NCI-H460 (cell line): ENCODE measurements at places on chromosomes 4 and X.

DNA sequence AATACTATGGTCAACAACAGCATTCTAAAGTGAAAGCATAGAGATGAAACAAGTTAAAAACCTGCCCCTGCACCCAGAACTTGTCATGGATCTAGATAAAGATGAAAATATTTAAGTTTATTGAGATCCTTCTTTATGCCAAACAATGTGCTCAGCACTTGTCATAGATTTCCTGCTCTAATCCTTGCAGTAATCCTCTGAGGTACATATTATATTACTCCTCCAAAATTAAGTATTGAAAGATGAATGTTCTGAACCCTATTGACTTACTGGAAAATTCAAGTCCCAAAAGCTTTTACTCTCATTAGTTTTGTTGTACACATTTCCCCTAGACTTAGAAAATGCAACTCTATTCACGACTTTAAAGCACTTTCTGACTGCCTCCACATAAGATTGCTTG lies 35.6 kb downstream of the CAMK2D start:
- DNase-seq, result no peak

DNA sequence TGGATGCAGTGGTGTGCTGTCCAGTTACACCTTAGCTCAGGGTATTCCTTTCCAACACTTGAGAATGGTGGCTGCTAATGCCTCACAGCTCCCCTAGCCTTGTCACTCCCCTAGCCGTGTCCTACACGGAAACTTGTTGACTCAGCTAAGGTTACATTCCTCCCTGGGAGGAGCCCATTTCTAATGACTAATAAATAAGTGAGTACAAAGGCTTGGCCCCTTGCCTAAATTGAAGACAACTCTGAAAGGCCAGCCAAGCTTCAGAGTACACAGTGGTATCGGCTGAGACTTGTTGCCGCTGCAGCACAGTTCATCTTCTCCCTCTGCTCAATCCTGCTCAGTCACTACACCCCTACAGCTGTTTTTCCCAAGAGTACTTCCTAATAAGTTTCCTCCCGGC lies 21.2 kb upstream of the SLC25A31 start:
- no peak for DNase-seq

DNA sequence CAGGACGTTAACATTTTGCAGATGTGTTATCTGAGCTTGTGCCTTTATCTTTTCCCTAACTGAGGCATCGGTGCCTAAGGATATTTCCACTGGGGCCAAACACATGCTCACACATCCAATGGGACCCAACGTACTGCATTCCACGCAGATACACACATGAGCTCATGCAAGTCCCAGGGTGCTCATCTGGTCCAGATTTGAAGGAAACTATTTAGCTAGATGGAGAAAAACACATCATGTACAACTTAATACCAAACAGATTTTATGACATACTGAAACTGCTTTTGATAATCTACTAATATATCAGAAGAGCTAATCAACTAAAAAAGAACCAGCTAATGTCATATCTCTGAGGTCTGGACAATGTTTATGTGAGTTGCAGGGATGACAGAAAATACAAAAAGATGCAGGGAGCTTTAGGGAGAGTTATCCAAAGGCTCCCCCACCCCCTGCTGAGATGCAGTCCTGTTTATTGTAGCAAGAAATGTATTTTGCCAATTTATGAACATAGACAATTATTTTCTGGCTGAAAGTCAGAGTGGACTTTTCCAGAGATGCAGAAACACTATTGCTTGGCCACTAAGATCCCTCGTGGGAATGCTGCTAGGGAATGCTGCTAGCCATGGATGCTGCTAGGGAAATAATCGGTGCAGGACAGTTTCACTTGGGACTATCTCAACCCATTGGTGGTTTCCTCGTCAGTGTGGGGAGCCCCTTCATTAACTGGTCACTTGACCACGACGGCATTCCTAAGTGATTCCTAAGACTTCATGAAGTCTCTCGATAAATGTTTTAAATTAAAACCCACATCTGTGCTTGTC lies 172.8 kb downstream of the SMIM20 start:
- DNase-seq, result no peak

DNA sequence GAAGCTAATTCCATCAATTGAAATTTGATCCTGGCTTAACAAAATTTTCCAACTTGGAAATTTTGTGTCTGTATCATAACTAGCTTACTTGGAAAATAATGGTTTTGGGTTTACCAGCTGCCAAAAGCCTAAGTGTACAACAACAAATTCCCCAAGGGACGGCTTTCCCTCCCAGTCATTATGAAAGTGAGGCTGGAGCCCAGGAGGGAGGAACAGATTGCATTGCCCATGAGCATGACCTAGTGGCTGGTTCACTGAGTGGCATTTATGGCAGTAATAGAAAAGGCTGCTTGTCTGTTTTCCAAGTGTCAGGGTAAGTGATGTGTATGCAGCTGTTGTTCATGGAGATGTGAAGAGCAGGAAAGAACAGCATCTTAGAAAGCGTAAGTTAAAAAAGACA lies 70.8 kb upstream of the HHIP start:
- DNase-seq, result no peak

- DNase-seq, result no peak
These were observed 7.7 kb downstream of the CPZ start for GRCh38 chr4:8600266-8600665.

DNA sequence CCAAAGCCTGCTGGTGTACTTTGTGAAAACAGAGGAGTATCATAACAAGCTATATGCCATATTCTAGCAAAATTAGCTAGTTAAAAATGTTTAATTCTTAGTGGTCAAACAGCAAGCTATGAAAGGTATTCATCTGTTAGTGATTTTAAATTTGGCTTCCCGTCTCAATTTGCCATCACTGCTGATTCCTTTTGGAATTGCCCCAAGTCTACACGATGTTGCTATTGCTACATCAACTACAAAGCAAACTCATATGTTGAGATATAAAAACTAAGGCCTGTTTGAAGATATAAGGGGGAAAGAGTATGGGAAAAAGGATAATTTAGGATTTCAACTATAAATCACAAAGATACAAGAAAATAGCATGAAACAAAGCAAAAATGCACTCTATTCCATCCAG lies 146.1 kb downstream of the COL25A1 start:
- DNase-seq, result no peak

DNA sequence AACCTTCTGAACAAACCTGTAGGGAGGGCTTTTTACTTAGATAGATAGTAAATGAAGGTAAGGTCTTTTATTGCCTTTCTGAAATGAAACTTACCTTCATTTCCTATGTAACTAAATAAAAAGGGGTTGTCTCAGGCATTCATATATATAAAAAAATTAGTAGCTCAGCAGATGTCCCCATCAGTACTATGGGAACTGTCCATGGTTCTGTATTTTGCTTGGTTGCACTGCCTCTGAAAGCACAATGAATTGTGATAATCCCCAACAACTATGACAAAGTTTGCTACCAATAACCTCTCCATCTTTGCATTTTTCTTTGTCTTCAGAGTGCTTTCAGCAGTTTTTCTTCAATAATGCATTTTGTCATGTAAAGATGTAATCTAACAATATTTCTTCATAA lies 222.4 kb downstream of the SLIT2 start:
- no peak for DNase-seq

- DNase-seq, result no peak
These were observed 30.7 kb upstream of the SPANXN4 start for GRCh38 chrX:142994988-142995387.

- peak; percentile 60 for DNase-seq
These were observed 10.7 kb upstream of the DLG3 start for GRCh38 chrX:70433848-70434351.

- no peak for DNase-seq
These were observed 938.3 kb downstream of the RAB28 start for GRCh38 chr4:12545812-12546211.

DNA sequence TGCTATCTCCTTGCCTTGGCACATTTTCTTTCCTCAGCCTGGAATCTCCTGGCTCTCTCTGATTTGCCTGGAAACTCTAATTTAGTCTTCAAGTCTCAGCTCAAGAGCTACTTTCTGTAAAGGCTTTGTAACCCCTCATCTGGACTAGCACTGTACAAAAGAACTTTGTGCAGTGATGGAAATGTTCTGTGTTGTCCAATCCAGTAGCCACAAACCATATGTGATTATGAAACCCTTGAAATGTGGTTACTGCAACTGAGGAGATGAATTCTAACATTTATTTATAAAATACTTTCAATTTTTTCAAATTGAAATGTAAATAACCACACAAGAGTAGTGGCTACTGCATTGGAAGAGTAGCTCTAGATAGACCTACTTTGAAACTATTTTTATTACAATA lies 66.6 kb upstream of the HS3ST1 start:
- DNase-seq, result no peak

DNA sequence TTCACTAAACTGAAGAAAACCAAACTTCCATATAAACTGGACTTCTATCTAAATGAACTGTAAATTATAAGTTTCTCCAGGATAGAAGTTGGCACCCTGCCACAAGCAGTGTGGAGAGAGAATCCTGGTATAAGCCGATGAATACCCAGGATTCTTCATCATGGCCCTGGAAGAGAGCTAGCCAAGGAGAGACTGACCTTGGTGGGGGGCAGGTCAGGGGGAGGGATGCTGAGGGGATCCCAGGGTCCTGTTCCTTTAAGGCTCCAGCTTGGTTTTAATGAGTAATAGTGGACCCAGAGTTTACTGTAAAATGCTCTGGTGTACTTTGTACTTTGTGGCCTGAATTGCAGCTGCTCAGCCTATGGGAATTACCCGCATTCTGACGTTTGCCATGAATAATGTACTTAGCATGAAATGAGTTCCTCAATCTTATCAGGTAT lies 16.9 kb downstream of the RASSF6 start:
- DNase-seq, result no peak

GRCh38 chr4:5387457-5387856 lies 320.9 kb downstream of the EVC2 start:
- DNase-seq, result no peak

GRCh38 chrX:47749185-47749967 lies 87.3 kb upstream of the ZNF81 start:
- no peak for DNase-seq

- no peak for DNase-seq
These were observed 33.5 kb downstream of the ARSJ start for GRCh38 chr4:113945906-113946305.

DNA sequence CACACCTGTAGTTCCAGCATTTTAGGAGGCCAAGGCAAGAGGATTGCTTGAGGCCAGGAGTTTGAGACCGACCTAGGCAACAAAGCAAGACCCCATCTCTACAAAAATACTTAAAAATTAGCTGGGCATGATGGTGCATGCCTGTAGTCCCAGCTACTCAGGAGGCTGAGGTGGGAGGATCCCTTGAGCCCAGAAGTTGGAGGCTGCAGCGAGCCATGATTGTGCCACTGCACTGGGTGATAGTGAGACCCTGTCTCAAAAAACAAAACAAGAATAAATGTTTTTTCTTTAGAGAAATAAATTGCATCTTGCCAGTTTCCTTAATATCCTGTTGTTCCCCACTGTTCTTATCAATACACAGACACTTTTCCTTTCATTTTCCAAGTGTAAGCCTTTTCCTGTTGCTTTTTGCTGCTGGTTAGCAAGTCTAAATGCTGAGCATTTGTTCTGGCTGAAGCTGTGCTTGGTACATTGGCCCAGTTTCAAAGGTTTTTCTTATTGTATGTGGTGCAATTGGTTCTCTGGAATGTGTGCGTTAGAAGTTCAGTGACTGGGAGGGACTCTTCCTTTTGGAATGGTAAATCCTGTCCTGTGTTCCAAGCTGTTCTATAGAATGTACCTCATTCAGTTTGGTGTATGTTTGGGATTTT lies 98.2 kb downstream of the AFF1 start:
- no peak for DNase-seq

DNA sequence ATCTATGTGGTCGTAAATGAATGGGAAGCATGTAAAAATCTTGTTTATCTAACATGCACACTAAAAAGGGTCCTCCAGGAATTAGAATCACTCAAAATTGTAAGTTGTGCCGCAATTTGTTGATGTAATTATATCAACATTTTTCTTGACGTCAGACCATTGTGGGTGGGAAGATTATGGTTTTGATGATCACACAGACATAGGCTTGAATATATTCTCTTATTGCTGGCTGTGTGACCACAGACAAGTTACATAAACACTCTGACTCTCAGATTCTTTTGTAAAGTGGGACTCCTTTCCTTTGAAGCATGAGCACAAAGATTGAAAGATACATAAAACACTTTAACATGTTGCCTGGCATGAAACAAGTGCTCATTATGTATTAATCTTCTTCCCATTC lies 51.5 kb downstream of the IL1RAPL1 start:
- no peak for DNase-seq

DNA sequence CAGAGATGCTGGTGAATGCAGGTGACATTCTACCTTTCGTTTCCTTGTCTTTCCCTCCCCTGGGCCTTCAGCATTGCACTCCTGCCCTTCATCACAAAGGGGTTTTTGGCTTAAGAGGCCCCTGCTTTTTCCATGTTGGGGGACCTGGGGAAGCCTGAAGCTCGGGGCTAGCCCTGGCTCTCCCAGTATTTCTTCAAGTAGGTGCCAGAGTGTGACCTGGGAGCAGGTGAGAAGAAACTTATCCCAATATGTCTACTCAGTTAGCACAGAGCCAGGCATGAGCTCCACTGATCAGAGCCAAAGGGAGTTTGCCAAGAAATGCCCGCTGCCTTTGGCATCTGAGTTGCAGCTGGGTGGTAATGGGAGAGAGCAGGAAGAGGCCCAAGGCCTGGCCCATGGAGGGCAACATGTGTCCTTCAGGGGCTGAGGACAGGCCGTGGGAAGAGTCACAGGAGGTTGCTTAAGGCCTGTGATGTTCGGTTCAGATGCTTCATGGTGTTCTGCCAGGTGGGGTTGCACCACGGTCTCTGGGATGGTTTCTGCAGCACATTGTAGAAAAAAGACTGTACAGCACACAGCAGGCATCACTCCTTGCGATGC lies 7.6 kb downstream of the PRRG3 start:
- DNase-seq, result no peak

GRCh38 chr4:15756361-15756861 lies 21.7 kb upstream of the CD38 start:
- DNase-seq, result no peak

- peak; percentile 38 for DNase-seq
These were observed 16.3 kb downstream of the KLF8 start for GRCh38 chrX:56248492-56248891.

- no peak for DNase-seq
These were observed 23.6 kb downstream of the NUDT9 start for GRCh38 chr4:87445964-87446363.

- DNase-seq, result no peak
These were observed 55.9 kb downstream of the MID1 start for GRCh38 chrX:10564484-10564883.

DNA sequence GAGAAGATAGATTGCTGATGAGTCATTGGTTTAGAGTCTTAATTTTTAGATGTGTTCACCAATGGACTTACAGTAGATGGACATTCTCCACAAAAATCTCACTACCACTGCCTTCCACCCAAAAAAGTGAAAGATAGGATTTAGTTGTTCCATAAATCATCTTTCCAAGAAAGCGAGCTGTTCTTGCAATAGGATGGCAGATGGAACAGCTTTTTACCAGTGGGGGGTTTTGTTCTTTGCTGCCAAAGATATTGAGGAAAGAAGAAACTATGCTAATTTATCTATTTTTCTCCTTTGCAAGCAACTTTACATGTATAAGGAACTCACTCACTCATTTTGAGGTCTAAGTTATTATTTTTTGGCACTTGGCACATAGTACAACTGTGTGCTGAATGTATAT lies 109.5 kb downstream of the ADGRL3 start:
- no peak for DNase-seq
